Tibial artery (tissue), 4 donors: ENCODE measurements at places on chromosomes 6 and 20.

DNA sequence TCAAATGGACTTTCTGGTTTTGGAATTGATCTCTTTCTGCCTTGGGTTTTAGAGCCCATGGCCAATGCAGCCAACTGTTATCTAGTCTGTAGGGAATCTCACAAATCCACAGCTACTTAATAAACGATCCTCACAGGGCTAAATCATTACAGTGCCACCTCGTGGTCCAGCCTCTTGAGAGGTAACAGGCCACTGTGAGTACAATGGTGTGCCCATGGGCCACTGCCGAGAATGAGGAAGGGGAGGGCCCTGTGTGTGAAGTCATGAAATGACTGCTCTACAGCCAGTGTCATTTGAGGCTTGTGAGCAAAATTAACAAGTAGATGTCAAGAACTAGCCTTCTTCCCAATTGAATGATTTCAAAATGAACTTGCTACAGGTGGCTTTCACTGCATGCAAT is 54.3 kb upstream of the GMPR start:
- H3K36me3 ChIP-seq, result no peaks in the 10 kb centered on the region
- no peaks in the 10 kb centered on the region for H3K27me3 ChIP-seq
- H3K27ac ChIP-seq, result peak overlapping the region; percentile 55
- DNase-seq, result no peak
- H3K4me1 ChIP-seq, result peaks cover 36% of the 10 kb centered on the region
- no peak overlapping the region for H3K4me3 ChIP-seq

DNA sequence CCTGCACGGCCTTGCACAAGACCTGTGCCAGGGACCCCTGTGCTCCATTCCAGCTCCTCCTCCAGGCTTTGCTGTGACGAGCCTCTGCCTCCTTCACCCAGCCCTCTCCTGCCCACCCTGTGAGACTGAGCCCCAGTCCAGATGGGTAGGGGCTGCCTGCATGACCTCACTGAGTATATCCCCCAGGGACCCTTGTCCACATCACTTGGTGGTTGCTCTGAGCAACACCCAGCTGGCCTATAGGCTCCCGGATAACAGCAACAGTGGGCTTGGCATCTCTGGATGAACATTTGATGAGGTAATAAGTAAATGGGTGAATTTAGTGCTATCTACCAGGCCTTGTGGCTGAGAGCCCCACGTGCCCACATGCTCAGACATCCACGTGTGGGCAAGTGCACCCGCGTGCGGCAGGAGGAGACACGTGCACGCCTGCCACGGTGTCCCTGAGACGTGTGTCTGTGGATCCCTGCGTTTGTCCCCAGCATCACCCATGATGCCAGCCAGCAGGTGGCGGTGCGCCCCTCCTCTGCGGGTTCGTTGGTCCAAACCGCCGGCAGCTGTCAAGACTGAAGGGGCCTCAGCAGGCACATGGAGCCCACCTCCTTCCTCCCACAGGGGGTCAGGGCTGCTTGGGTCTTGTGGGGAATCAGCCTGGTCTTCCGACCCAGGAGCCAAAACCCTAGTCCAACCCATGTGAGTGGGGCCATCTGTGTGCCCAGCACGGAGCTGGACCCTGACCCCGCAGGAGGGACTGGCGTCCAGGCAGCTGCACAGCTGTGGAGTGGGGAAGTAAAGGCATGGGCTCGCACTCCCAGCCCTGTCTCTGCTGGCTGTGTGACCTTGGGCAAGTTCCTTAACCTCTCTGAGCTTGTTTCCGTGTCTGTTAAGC is 45.9 kb downstream of the FGD2 start:
- H3K36me3 ChIP-seq, result no peaks in the 10 kb centered on the region
- peak; percentile 87 for DNase-seq
- H3K4me3 ChIP-seq, result no peak overlapping the region
- H3K4me1 ChIP-seq, result no peaks in the 10 kb centered on the region
- H3K27me3 ChIP-seq, result no peaks in the 10 kb centered on the region
- H3K27ac ChIP-seq, result no peak overlapping the region

- H3K4me3 ChIP-seq, result no peak overlapping the region
- no peak for DNase-seq
- H3K4me1 ChIP-seq, result no peaks in the 10 kb centered on the region
Observed at GRCh38 chr6:4640139-4640538, 136.1 kb upstream of the CDYL start.

- H3K27ac ChIP-seq, result no peak overlapping the region
- H3K4me1 ChIP-seq, result peaks cover 14% of the 10 kb centered on the region
- peaks cover 32% of the 10 kb centered on the region for H3K27me3 ChIP-seq
- no peaks in the 10 kb centered on the region for H3K36me3 ChIP-seq
- no peak overlapping the region for H3K4me3 ChIP-seq
Observed at GRCh38 chr6:37625591-37626374, 71.9 kb downstream of the MDGA1 start.

- peaks cover 49% of the 10 kb centered on the region for H3K4me1 ChIP-seq
- peaks cover 47% of the 10 kb centered on the region for H3K36me3 ChIP-seq
- no peak for DNase-seq
- peak overlapping the region; percentile 83 for H3K4me3 ChIP-seq
- H3K27me3 ChIP-seq, result no peaks in the 10 kb centered on the region
- H3K27ac ChIP-seq, result peak overlapping the region; percentile 84
Observed at GRCh38 chr6:43013097-43013842, 476 bp downstream of the MEA1 start.

GRCh38 chr6:159212028-159212427 is 42.8 kb downstream of the FNDC1 start:
- H3K4me1 ChIP-seq, result peaks cover 4% of the 10 kb centered on the region
- H3K27me3 ChIP-seq, result no peaks in the 10 kb centered on the region
- H3K27ac ChIP-seq, result no peak overlapping the region
- no peak overlapping the region for H3K4me3 ChIP-seq

DNA sequence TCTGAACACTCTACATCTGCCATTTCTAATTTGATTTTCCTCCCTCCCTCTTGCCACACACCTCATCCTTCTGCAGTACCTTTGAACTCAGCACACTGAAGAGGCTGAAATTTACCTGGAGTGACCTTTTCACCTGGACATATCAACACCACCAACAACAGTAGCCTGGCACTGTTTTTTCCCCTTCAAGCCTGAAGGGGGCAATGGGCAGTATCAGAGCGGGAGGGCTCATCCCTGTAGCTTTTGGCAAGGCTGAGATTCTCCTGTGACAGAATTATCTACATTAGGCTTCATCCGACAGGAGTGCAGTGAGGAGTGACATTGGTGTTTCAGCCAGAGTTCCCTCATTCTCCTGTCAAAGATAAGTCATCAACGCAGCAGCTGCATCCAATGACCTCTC is 312.8 kb upstream of the SPTLC3 start:
- no peak overlapping the region for H3K4me3 ChIP-seq
- H3K36me3 ChIP-seq, result no peaks in the 10 kb centered on the region
- no peak overlapping the region for H3K27ac ChIP-seq
- no peak for DNase-seq
- H3K27me3 ChIP-seq, result no peaks in the 10 kb centered on the region

DNA sequence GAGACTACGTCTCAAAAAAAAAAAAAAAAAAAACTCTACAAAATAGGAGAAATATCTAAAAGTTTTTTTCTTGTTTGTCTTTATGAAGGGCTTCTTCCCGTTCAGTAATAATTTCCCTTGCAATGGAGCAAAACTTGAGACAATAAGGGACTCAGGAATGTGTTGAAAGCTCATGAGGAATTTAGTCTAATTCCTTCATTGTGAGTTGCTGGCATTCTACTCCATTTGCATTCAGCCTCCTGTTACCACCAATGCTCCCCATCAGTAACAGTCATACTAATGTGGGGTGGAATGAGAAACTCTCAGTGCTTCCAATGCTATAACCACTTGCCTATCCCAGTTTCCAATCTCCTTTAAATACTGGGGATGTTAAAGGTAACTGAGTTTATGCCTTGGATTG is 576.7 kb upstream of the AGPAT4 start:
- no peaks in the 10 kb centered on the region for H3K27me3 ChIP-seq
- no peak for DNase-seq
- H3K4me1 ChIP-seq, result no peaks in the 10 kb centered on the region

- peaks cover 53% of the 10 kb centered on the region for H3K27me3 ChIP-seq
- peak overlapping the region; percentile 64 for H3K27ac ChIP-seq
- H3K4me1 ChIP-seq, result peaks cover 38% of the 10 kb centered on the region
- peak overlapping the region; percentile 43 for H3K4me3 ChIP-seq
- no peaks in the 10 kb centered on the region for H3K36me3 ChIP-seq
Observed at GRCh38 chr6:30102414-30102969, 10.4 kb downstream of the TRIM31 start.

DNA sequence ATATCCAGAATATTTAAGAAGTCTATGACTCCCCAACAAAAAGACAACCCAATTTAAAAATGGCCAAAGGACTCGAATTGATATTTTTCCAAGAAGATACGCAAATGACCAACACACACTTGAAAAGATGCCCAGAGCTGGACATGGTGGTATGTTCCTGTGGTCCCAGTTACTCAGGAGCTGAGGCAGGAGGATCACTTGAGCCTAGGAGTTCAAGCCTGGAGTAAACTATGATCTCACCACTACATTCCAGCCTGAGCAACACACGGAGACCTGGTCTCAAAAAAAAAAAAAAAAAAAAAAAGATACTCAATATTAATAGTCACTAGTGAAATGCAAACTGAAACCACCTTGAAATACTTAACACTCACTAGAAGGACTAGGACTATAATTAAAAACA is 12.2 kb upstream of the ARMC2 start:
- H3K4me3 ChIP-seq, result no peak overlapping the region
- no peak overlapping the region for H3K27ac ChIP-seq
- no peak for DNase-seq
- no peaks in the 10 kb centered on the region for H3K27me3 ChIP-seq
- no peaks in the 10 kb centered on the region for H3K4me1 ChIP-seq
- H3K36me3 ChIP-seq, result no peaks in the 10 kb centered on the region

DNA sequence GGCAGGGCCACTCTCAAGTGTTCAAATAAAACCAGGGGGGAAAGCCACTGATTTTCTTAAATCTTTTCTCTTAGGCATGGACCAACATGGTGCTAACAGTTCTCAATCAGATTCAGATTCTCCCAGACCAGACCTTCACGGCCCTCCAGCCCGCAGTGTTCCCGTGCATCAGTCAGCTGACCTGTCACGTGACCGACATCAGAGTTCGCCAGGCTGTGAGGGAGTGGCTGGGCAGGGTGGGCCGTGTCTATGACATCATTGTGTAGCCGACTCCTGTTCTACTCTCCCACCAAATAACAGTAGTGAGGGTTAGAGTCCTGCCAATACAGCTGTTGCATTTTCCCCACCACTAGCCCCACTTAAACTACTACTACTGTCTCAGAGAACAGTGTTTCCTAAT is 41.5 kb upstream of the SMIM28 start:
- no peak overlapping the region for H3K27ac ChIP-seq
- H3K4me1 ChIP-seq, result no peaks in the 10 kb centered on the region
- H3K4me3 ChIP-seq, result no peak overlapping the region
- peaks cover 11% of the 10 kb centered on the region for H3K36me3 ChIP-seq
- DNase-seq, result no peak

- H3K27me3 ChIP-seq, result no peaks in the 10 kb centered on the region
- H3K4me1 ChIP-seq, result no peaks in the 10 kb centered on the region
Observed at GRCh38 chr6:40342723-40343122, 244.4 kb downstream of the LRFN2 start.

- no peak overlapping the region for H3K4me3 ChIP-seq
- peak; percentile 65 for DNase-seq
- H3K36me3 ChIP-seq, result no peaks in the 10 kb centered on the region
- peaks cover 4% of the 10 kb centered on the region for H3K4me1 ChIP-seq
- no peaks in the 10 kb centered on the region for H3K27me3 ChIP-seq
Observed at GRCh38 chr6:139605350-139605749, 230.9 kb upstream of the CITED2 start.

- H3K4me3 ChIP-seq, result no peak overlapping the region
- DNase-seq, result no peak
- no peaks in the 10 kb centered on the region for H3K27me3 ChIP-seq
Observed at GRCh38 chr20:22559711-22560318, 24.6 kb downstream of the FOXA2 start.
